ENCODE measurements at places on chromosomes 1 and 21.

DNA sequence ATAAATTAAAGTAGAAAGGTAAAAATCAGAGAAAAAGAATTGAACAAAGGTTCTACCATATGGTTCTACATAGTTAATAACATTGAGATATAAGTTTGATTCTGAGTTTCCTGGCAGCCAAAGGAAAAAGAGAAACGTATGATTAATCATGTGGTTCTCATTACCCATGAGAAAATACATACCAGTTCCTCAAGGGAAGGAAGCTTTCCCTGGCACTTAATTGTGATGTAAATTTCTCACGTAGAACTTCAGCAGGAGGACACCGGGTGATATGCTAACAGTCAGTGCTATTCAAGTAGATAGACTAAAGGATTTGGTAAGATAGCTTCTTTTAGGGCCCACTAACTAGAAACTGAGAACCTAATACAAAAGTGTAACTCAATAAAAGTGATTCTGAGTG is 218.5 kb downstream of the NFIA start:
- no peak for DNase-seq

DNA sequence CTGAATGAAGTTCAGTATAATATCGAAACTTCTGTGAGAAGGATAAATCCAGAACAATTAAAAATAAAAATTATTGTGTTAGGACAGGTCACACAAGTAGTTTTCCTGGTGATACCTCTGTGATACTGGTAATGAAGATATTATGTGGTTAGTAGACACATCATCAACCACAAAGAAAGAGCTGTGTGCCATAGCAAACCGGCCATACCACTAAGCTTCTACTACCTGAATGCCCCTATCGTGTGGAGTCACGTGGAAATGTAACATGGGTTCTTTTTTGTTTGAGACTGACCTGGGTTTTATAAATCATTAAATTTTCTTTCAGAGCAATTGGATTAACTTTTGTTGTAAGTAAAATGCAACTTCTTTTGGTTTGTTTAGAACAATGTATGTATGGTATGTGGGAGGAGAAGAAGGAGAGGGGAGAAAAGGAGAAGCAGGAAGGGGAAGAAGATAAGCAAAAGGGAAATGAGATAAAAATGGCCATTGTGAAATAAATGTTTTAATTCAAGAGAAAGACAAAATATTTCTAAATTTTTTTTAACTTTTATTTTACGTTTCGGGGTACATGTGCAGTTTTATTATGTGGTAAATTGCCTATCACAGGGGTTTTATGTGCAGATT is 58.2 kb upstream of the LRRC8B start:
- DNase-seq: no peak

DNA sequence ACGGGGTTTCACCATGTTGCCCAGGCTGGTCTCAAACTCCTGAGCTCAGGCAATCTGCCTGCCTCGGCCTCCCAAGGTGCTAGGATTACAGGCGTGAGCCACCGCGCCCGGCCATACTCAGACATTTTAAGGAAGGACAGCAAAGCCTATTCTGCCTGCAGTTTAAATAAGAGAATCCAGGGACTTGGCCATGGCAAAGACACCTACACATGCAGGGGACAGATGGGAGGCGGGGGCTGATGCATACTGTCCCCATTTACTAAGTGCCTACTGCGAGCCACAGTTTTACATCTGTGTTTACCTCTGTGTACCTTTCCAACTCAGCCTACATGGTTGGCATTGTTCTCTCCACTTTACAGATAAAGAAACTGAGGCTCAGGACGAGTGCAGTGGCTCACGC is 25.4 kb downstream of the LDLRAD2 start:
- no peak for DNase-seq

DNA sequence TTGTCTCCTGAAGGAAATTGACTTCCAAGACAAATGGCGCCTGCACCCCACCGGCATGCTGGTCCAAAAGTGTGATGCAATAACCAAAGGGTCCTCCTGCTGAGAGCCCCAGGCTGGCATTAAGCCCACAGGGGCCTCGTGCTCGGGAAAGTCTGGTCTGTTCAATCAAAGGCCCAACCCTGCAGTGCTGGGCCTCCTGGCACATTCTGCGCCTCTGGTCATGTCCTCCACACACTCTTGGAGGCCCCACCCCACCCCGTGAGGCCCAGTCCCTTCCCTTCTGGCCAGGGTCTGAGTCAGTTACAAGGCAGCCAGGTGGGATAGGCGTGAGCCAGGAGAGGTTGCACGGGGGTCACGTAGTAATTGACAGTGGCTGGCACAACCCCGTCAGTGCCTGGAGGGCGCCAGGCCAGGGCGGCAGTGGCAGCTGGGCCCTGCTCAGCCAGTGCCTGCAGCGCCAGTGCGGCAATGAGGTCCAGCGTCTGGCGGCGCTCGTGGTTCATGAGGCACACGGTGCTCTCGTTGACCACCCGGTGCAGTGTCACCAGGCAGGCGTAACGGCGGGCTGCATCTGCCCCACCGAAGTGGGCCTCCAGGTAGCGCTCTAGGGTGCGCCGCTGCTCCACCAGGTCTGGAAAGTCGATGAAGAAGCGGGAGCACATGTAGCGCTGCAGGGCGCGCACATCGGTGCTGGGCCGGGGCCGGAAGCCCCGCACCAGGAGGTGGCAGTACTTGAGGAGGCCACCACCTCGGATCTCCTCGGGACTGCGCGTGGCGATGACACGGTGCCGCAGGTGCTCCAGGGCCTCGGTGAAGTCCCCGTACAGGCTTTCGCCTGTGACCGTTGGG is 6.8 kb downstream of the TENT5B start:
- DNase-seq: no peak

DNA sequence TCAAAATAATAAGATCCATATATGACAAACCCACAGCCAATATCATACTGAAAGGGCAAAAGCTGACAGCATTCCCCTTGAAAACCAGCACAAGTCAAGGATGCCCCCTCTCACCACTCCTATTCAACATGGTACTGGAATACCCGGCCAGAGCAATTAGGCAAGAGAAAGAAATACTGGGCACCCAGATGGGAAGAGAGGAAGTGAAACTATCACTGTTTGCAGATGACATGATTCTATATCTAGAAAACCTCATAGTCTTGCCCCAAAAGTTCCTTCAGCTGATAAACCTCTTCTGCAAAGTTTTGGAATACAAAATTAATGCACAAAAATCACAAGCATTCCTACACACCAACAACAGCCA is 442.7 kb downstream of the PTBP2 start:
- no peak for DNase-seq

- DNase-seq: no peak
Measured at GRCh38 chr1:84538599-84538998, 32.2 kb upstream of the GNG5 start.

GRCh38 chr1:155064111-155064831 is 731 bp downstream of the EFNA4 start:
- DNase-seq: no peak

GRCh38 chr1:29195881-29196291 is 14.2 kb upstream of the SRSF4 start:
- DNase-seq: no peak

- no peak for DNase-seq
Measured at GRCh38 chr21:22561946-22562345, 1563.7 kb downstream of the NCAM2 start.

- DNase-seq: no peak
Measured at GRCh38 chr1:226951286-226952117, 11.4 kb downstream of the COQ8A start.

- DNase-seq: no peak
Measured at GRCh38 chr1:172165403-172165802, 255.1 kb upstream of the C1orf105 start.

DNA sequence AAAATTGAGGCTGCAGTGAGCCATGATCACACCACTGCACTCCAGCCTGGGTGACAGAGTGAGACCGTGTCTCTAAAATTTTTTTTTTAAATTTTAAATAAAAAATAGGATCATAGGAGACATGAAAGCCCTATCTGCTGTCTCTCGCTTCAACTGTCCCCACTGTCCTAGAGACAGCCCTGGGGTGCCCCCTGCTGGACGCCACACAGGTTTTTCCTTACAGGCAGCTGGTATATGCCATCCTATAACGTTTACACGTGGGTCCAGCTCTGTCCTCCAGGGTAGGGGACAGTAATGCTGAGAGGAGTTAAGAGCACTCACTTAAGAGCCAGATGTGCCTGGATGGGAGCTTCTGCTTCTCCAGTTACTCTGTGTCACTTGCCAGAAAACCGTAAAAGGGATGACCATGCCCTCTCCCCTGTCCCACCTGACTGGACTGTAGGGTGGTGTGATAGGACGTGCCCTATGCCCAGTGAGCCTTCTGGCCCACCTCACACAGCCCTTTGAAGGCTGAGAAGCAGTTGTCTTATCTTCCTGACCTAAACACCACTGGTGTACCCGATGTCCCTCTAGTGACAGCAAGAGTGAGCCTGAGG is 8.5 kb downstream of the FBXO2 start:
- DNase-seq: peak; percentile 70

DNA sequence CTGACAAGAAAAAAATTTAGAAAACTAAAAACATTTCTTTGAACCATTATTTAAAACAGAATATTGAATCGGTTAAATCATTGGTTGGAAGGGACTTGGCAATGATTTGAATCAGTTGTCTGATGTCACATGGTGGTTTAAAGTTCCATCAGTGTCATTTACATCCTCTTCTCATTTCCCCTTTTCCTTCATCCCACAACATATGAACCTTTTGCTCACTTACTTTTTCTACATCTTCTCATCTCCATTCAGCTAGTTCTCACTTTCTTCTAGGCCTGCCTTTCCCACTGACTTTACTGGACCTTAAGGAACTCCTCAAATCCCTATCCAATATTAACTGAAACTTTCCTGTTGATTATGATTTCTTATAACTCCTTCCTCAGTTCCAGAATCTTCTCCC is 58.5 kb downstream of the PHACTR4 start:
- no peak for DNase-seq

GRCh38 chr1:221241157-221241556 is 361.9 kb downstream of the HLX start:
- no peak for DNase-seq

- no peak for DNase-seq
Measured at GRCh38 chr1:38038861-38039260, 7.7 kb downstream of the POU3F1 start.

- no peak for DNase-seq
Measured at GRCh38 chr21:45029298-45029947, 45.0 kb upstream of the ADARB1 start.

GRCh38 chr1:110465038-110465813 is 14.3 kb downstream of the PROK1 start:
- DNase-seq: no peak

- DNase-seq: no peak
Measured at GRCh38 chr1:230459465-230459864, 33.3 kb upstream of the PGBD5 start.

GRCh38 chr1:165481820-165482532 is 37.0 kb upstream of the RXRG start:
- DNase-seq: no peak

DNA sequence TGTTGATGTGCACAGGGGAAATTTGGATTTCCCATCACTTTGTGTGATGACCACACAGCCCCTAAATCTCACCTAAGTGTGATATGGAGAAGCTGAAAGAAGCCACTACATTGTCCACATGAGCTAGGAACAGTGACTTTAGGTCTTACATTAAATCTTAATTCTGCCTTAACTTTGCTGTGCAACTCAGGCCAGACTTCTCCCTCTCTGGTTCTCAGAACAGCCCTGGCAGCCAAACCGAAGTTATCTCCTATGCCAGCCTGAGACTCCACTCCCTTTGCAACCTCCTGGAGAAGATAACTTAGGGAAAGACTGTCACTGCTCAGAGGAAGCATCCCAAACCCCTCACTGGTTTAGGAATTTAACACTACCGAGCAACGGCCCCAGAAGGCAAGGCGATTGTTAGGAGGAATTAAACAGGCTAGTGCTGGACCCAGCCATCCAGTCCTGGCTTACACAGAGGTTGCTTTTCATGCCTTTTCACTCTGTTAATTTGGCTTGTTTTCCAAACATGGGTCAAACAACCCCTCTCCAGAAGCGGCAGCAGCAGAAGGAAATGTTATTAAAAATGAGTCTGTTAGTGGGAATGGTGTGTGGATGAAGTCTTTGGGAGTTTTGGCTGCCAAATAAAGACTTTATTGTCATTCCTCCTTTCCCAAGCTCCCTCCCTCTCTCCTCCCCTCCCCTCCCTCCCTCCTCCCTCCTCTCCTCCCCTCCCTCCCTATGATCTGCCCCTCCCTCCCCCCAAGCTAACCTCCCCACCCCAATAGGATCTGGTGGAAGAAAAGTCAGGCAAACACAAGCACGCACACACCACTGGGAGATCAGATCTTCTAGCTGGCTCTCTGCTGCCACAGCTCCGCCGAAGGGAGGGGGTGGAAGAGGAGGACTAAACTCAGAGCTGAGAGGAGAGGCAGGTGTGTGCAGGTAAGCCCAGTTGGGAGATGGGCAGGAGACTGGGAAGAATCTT is at the start of gene PRELP:
TSS of gene PRELP (plus strand) at position 795 of the 970 bp plus-strand sequence. CDS start 7,379 bp downstream, outside the sequence.
- no peak for DNase-seq

GRCh38 chr1:197435224-197435623 is 167.2 kb downstream of the CRB1 start:
- no peak for DNase-seq

DNA sequence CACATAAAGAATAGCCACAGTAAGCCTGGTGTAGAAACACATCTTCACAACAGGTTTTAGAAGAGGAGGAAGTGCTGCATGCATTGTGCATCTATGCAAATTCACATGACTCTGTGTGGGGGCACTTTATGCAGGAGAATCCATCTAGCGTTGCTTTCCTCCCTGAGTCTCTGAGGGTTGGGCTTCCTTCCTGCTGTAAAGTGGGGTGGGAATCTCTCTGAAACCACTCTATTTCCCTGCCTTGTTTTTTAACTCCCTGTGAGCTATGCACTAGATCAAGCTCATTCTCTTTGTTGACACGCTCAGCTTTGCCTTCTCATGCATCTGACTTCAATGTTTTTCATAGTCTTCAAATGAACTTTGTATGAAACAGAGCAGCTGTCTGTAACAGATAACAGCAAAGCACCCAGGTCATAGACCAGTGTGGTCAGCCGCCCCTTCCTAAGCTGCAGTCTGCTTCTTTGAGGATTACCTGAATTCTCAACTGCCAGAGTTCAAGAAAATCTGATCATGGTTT is 102.7 kb upstream of the DPH5 start:
- DNase-seq: no peak

- no peak for DNase-seq
Measured at GRCh38 chr21:45200581-45201296, 87.0 kb downstream of the POFUT2 start.

DNA sequence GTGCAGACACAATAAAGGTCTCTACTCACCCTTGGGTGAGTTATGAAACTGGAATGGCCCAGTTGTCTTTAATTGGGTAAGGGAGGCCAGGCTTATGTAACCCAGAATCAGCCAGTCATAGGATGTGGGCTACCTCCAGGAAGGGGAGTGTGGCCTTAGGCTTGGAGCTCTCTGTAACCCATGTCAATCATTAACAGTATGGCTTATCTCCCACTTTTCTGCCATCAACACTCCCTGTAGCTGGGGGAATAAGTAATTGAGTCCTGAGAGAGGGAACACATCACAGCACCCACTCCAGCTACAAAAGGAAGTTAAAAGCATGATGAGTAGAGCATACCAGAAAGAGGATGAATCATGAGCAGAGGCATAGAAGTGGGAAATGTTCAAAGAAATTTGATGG is 327.0 kb upstream of the DUSP10 start:
- no peak for DNase-seq

DNA sequence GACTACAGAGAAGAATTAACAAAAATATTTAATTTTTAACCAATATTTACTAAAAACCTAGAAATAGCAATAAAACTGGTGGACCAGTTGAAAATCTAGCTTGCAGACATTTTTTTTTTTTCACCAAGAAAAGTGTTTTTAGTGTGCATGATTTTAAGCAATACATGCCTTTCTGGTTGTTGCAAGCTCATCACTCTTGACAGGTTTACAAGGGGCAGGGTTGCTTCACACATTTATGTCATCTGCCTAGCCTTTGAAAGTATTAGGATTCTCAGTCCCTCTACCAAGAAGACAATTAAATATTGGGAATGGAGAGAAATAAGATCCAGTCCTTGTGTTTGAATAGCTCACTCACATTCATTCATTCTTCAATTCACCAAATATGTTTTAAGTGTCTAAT is 53.8 kb upstream of the LYPLAL1 start:
- DNase-seq: no peak
